Activated CD8-positive, alpha-beta memory T cell treated with anti-CD3 and anti-CD28 coated beads for 1 hour (primary cell): ENCODE measurements at places on chromosomes 7 and 10.

DNA sequence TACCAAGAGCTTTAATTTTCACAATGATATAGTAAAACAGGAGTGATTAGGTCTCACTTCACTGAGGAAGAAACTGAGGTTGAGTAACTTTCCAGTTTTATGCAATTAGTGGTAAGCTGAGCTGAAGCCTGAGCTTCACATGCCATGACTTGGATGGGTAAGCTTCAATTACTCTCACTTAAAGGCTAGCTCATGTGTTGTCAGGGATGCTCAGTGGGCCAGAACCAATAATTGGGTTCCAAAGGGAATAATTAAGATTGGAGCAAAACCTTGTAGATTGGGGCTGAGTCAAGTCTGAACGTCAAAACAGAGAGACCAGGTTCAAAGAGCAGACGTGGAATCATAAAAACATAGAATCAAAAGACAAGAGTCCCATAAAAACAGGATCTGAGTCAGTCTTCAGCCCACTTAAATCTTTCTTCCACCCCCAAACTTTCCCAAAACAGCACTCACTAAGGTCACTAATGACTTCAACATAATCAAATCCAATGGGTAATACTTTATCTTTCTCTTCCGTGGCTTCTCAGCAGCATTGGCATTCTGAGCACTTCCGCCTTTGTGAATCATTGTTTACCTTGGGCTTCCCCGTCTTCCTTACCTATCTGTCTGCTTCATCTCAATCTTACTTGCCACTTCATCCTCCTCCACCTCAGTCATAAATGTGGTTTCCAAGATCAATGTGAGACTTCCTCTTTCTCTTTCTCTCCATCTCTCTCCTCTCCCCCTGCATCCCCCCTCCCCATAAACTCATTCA lies 23.0 kb upstream of the EGFR start:
- no peak for DNase-seq

GRCh38 chr7:4758791-4759190 lies 16.6 kb upstream of the AP5Z1 start:
- DNase-seq, result no peak

- DNase-seq, result no peak
These were observed 183.2 kb upstream of the TRIM24 start for GRCh38 chr7:138276891-138277290.

GRCh38 chr10:118595598-118596425 lies at the start of gene PRLHR:
TSS of gene PRLHR (minus strand) at chr10:118595648. CDS start at chr10:118595244, 404 bp downstream.
- no peak for DNase-seq

DNA sequence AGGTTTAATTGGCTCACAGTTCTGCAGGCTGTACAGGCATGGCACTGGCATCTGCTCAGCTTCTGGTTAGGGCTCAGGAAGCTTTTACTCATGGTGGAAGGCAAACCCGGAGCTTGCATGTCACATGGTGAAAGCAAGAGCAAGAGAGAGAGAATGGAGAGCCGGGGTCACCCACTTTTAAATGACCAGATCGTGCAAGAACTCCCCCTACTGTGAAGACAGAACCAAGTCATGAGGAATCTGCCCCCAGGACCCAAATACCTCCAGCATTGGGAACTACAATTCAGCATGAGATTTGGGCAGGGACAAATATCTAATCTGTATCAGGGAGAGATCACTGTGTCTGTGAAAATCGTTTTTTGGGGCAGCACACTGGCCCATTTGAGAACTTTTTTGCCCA lies 110.0 kb upstream of the MYO3A start:
- DNase-seq, result no peak

DNA sequence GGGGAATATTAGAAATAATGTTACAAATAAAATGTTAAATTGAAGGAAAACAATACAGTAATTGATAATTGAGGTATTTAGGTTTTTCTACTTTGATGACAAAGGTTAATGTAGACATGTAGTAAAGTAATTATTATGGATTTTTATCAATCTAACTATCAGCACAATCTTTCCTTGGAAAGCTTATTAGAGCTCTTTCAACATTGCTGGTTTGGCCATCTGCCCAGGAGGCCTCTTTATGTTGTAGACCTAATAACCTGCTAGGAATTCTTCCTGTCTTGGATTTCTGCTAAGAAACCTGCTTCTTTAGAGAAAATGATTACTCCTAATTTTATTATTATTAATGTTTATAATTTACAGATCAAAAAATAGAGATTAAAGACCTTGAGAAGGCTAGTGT lies 78.9 kb downstream of the CHRM2 start:
- DNase-seq, result no peak

GRCh38 chr7:36372156-36372555 lies 17.5 kb upstream of the ANLN start:
- DNase-seq, result no peak

DNA sequence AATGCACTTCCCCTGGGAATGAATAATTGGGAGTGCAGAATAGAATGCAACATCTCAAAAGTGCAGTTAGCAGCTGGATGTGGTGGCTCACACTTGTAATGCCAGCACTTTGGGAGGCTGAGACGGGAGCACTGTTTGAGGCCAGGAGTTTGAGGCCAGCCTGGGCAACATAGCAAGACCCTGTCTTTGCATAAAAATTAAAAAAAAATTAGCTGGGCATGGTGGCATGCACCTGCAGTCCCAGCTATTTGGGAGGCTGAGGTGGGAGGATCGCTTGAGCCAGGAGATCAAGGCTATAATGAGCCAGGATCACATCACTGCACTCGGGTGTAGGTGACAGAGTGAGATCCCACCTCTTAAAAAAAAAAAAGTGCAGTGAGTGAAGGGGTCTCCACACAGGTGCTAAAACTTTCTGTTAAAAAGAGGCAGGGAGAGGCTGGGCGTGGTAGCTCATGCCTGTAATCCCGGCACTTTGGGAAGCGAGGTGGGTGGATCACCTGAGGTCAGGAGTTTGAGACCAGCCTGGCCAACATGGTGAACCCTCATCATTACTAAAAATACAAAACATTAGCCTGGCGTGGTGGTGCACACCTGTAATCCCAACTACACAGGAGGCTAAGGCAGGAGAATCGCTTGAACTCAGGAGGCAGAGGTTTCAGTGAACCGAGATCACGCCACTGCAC lies 13.5 kb upstream of the ZMIZ1 start:
- DNase-seq, result no peak

GRCh38 chr10:120557311-120557710 lies 100.3 kb downstream of the PLPP4 start:
- no peak for DNase-seq

DNA sequence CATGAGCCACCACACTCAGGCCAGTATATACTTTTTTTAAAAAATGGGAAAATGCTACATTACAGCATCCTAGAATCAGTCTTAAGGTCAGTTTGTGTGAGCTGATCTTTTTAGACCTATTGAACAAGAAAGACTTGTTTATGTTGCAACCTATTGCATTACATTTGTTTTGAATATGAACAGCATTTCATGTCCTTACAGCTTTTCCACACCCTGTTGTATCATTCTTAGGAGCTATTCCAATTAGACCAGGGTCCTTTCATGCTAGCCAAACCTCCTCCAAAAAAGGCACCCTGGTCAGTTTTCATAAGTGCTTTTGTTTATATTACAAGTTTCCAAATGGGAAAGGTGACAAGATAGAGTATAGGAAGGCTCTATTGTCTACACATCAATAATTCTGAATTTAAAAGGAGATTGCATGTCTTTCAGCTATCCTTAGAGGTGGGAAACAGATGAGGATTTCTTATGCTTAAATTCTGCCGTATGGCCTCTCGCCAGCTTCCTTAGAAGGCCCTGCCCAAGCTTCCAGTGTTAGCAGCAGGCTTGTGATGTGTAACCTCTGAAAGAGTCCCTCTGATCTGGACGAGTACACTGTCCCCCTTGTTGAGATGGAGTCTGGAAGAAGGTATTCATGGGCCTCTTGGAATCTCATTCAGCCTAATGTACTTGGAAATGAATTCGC lies 171.9 kb downstream of the OTUD1 start:
- DNase-seq, result no peak

DNA sequence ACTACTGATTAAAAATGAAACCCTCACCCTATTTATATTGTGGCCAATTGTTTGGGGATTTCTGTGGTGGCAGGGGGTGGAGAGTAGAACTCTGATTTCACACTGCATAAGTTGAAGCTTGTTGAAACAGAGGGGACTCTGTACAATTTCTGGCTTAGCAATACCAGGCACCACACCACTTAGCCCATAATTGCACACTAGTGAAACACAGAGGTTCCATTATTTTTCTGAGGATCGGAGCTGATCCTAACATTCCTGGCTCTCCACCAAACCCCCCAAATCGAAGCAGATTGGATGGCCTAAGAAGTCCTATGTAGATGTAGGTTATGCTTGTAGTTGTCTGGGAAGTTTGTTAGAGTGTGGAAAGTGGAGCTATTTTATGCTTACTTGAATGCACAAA lies 47.0 kb downstream of the PTN start:
- no peak for DNase-seq

DNA sequence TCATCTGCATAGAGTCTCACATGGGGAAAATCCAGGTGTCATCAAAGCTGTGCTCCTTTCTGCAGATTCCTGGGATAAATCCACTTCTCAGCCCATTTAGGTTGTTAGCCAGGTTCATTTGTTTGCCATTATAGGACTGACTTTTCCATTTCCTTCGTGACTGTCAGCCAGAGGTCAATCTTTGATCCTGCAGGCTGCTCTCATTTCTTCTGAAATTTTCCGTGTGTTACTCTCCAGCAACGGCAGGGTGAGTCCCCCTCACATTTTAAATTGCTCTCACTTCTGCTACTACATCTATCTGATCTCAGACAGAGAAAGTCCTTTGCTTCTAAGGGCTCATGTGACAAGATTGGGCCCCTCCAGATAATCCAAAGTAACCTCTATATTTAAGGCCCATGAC lies 150.7 kb upstream of the BET1 start:
- no peak for DNase-seq

- DNase-seq, result no peak
These were observed 9.8 kb downstream of the ZNF775 start for GRCh38 chr7:150388709-150389531.

- DNase-seq, result no peak
These were observed 54.6 kb upstream of the MNX1 start for GRCh38 chr7:157065046-157065445.

DNA sequence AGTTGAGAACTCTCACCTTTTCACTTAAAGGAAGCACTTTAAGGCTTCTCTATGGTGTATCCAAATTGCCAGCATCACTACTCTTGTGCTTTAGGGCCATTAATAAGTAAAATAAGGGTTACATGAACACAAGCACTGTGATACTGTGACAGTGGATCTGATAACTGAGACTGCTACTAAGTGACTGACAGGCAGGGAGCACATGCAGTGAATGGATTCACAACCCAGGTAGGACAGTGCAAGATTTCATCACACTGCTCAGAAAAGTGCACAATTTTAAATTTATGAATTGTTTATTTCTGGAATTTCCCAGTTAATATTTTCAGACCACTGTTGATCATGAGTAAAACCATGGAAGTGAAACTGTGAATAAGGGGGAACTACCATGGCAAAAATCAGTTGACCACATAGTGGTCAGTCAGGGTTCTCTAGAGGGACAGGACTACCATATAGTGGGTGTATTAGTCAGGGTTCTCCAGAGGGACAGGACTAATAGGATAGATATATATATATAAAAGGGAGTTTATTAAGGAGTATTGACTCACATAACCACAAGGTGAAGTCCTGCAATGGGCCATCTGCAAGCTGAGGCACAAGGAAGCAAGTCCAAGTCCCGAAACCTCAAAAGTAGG lies 20.9 kb upstream of the CYP51A1 start:
- no peak for DNase-seq

DNA sequence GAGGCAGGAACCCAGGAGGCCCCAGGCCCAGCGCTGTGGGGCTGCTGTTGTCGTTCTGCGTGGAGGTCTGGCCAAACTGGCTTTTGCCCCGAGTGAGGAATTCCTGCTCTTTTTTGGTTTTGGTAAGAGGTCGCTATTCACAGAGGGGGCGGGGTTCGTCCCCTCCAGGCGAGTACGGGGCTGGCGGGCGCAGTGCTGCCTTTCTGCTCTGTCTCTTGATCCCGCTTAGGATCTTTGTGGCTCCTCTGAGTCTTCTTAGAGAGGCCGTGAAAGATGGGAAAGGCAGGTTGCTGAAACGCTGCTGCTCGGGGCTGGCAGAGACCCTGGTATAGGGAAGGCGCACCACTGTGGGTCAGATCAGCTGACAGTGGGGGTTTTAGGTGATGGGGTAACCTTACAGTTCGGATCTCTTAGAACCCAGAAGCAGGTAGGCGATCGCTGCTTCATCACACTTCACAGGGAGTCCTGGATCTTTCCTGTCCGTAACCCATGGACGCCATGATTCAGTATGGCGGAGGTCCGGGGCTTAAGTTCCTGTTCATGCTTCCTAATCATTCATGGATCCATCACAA lies 136.7 kb downstream of the KIF20B start:
- no peak for DNase-seq

DNA sequence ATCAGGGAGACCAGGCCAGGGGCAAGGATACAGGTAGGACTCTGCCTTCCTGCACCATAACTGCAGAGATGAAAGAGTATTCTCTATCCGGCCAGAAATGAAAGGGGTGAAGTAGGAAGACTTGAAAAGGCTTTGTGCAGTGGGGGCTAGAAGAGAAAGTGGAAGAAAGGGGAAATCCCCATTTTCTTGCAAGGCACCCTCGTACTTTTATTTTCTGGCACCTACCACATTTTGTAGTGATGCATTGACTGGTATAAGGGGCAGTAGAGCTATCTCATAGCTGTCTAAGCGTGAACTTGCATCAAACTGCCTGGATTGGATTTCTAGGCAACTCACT lies 752 bp upstream of the CAMK2G start:
- DNase-seq, result no peak

DNA sequence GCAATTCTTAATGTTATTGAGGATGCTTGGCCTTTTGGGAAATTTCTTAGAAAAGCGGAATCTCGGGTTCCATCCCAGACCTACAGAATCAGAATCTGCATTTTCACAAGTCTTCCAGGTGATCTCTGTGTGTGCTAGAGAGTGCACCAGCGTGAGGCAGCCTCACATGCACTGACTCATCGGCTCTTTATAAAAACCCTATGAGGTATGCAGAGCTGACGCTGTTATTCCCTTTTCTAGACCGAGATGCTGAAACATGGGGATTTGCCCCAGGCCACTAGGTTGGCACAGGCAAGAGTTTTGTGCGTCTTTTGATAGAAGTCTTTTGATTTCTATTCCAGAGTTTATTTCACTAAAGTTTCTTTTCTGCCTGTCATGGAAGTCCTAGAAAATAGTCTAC lies 61.2 kb downstream of the CDCA7L start:
- DNase-seq, result no peak

DNA sequence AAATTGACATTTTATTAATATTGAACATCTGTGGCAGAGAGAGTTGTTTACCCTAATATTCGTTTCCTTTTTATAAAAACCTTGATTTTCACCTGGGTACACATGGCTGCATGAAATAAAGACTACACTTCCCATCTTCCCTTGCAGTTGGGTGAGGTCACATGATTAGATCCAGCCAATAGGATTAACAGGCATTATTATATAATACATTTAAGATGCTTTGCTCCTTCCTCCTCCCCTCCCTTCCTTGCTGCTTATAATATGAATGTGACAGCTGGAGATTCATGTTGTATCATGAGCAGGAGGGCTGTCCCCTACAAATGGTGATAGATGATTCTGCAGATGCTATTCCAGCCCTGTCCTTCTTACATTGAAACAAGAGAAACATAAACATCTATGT lies 146.6 kb downstream of the SH2D4B start:
- no peak for DNase-seq
